ENCODE measurements at places on chromosomes 7 and 10. TPM values are rescaled to one million over a fixed set of nuclear protein-coding genes. Genes with fewer than 3 reads are reported as not detected.

Gene RBM20
- total RNA-seq: 2.1 TPM

DNA sequence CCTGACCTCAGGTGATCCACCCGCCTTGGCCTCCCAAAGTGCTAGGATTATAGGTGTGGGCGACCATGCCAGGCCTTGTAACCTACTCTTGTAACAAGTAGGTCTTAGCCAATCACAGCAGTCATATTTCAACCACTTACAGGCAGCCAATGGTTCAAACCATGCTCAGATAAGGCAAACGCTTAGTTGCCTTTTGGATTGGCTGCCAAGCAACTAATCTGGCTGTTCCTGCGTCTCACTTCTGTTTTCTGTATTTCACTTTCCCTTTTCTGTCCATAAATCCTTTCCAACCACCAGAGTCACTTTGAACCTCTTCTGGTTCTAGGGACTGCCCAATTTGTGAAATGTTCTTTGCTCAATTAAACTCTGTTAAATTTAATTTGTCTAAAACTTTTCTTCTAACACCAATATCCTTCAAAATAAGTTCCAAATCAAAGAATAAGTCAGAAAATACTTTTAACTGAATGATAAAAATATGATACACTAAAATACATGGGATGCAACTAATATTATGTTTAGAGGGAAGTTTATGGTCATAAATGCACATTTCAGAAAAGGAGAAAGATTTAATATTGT is 19.1 kb upstream of the PRF1 start:
- H3K27ac ChIP-seq: no peak overlapping the region
- no peaks in the 10 kb centered on the region for H3K27me3 ChIP-seq
- no peaks in the 10 kb centered on the region for H3K4me1 ChIP-seq
- no peak for DNase-seq

Gene ELFN1
- 3.8 TPM for total RNA-seq

Gene RARRES2
- 104 TPM for total RNA-seq

GRCh38 chr7:18290865-18291264 is 204.7 kb upstream of the HDAC9 start:
- H3K27ac ChIP-seq: no peak overlapping the region
- H3K36me3 ChIP-seq: no peaks in the 10 kb centered on the region

Gene MYO3A
- total RNA-seq: 3.1 TPM

- DNase-seq: peak; percentile 80
- H3K4me3 ChIP-seq: no peak overlapping the region
- no peaks in the 10 kb centered on the region for H3K4me1 ChIP-seq
- no peaks in the 10 kb centered on the region for H3K36me3 ChIP-seq
- H3K27ac ChIP-seq: no peak overlapping the region
Measured at GRCh38 chr7:23022258-23022769, 8.4 kb upstream of the HYCC1 start.

- no peaks in the 10 kb centered on the region for H3K4me1 ChIP-seq
- H3K4me3 ChIP-seq: no peak overlapping the region
- DNase-seq: peak; percentile 84
- H3K27ac ChIP-seq: no peak overlapping the region
- peaks cover 11% of the 10 kb centered on the region for H3K27me3 ChIP-seq
- no peaks in the 10 kb centered on the region for H3K36me3 ChIP-seq
Measured at GRCh38 chr7:128352153-128352537, 8.4 kb upstream of the RBM28 start.

GRCh38 chr10:131162866-131163843 is 148.4 kb downstream of the TCERG1L start:
- no peaks in the 10 kb centered on the region for H3K36me3 ChIP-seq
- H3K4me3 ChIP-seq: no peak overlapping the region
- DNase-seq: no peak

GRCh38 chr7:43572516-43573049 is 10.3 kb upstream of the STK17A start:
- no peaks in the 10 kb centered on the region for H3K27me3 ChIP-seq
- H3K4me1 ChIP-seq: no peaks in the 10 kb centered on the region
- DNase-seq: no peak
- H3K4me3 ChIP-seq: no peak overlapping the region

GRCh38 chr7:13159467-13160184 is 472.2 kb downstream of the ARL4A start:
- no peaks in the 10 kb centered on the region for H3K36me3 ChIP-seq
- no peaks in the 10 kb centered on the region for H3K4me1 ChIP-seq
- no peak overlapping the region for H3K4me3 ChIP-seq
- no peak overlapping the region for H3K27ac ChIP-seq
- no peak for DNase-seq

- no peaks in the 10 kb centered on the region for H3K4me1 ChIP-seq
- no peak for DNase-seq
- H3K27ac ChIP-seq: no peak overlapping the region
- no peak overlapping the region for H3K4me3 ChIP-seq
Measured at GRCh38 chr10:86105181-86105580, 261.4 kb downstream of the GRID1 start.

Gene CCDC7
- total RNA-seq: 28.0 TPM

- H3K4me3 ChIP-seq: no peak overlapping the region
- DNase-seq: no peak
- H3K4me1 ChIP-seq: no peaks in the 10 kb centered on the region
- H3K36me3 ChIP-seq: no peaks in the 10 kb centered on the region
- H3K27ac ChIP-seq: no peak overlapping the region
Measured at GRCh38 chr10:82340166-82340565, 465.2 kb downstream of the NRG3 start.

DNA sequence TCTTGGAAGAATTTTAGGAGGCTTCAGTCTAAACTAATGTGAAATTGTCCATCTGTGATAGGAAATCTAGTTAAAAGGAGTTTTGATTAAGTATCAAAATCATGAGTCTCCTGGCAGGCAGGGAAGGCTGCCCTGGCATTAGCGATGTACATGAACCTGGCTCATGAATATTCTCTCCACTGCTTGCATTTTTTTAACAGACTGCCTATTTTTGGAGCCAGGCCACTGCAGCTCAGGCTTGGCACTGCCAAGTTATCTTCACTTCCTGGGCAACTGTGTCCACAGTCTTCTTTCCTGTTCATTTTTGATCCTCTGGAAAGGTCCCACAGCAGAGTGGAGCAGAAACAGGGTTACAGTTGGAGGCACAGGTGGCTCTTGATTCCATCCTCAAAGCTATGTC is 7.0 kb downstream of the GPR26 start:
- peaks cover 2% of the 10 kb centered on the region for H3K27me3 ChIP-seq
- DNase-seq: no peak
- no peak overlapping the region for H3K4me3 ChIP-seq
- no peaks in the 10 kb centered on the region for H3K36me3 ChIP-seq

- no peaks in the 10 kb centered on the region for H3K27me3 ChIP-seq
- no peaks in the 10 kb centered on the region for H3K4me1 ChIP-seq
- H3K4me3 ChIP-seq: no peak overlapping the region
- no peaks in the 10 kb centered on the region for H3K36me3 ChIP-seq
- H3K27ac ChIP-seq: no peak overlapping the region
Measured at GRCh38 chr7:45421806-45422205, 152.4 kb upstream of the ADCY1 start.

DNA sequence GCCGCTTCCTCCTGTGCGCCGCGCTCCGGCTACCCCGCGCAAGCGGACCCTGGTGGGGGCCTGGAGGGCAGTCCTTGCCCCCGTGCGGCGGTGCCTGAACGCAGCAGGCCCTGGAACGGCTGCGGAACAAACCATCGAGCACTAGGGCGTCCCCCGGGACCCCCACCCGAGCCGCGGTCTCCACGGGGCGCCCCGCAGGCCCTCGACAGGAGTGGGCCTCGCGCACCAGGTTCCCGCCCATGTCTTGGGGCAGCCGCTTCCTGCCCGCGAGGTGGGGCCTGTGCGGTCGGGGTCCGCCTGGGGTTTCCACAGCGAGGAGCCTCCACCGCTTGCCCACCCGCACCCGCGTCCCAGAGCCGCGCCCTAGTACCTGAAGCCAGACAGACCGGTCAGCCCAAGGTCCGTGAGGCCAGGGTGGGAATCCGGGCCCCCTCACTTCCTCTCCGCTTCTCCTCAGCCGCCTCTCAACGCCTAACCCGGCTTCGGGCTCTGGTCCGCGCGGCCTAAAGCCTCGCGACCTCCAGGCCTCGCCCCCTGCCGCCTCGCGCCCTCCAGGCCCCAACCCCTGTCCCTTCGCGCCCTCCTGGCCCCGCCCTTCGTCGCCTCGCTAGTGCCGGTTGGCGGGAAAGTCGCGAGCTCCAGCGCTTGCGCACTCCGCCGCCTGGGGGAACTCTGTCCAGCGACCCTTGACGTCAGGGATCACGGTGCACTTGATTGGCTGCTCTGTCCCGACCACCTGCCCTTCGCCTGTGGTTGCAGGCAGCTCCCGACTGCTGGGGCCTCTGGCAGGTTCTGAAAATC is 7.0 kb upstream of the GBX1 start:
- no peaks in the 10 kb centered on the region for H3K36me3 ChIP-seq
- H3K4me3 ChIP-seq: no peak overlapping the region
- peaks cover 10% of the 10 kb centered on the region for H3K27me3 ChIP-seq
- DNase-seq: peak; percentile 82
- no peaks in the 10 kb centered on the region for H3K4me1 ChIP-seq

Gene CRYGN
- total RNA-seq: 0.22 TPM

Gene FBXL13
- total RNA-seq: 4.8 TPM

- H3K27ac ChIP-seq: no peak overlapping the region
- no peaks in the 10 kb centered on the region for H3K36me3 ChIP-seq
- DNase-seq: no peak
Measured at GRCh38 chr7:40646717-40647116, 511.9 kb downstream of the SUGCT start.

DNA sequence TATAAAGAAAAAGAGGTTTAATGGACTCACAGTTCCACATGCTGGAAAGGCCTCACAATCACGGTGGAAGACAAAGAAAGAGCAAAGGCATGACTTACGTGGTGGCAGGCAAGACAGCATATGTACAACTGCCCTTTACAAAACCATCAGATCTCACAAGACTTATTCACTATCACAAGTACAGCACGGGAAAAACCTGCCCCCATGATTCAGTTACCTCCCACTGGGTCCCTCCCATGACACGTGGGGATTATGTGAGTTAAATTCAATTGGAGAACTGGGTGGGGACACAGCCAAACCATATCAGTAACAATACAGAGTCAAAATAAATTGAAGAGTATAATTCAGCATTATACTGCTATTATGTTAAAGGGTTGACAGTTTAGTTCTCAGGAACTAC is 37.8 kb downstream of the RNLS start:
- no peak for DNase-seq
- no peak overlapping the region for H3K27ac ChIP-seq
- H3K4me3 ChIP-seq: no peak overlapping the region
- H3K36me3 ChIP-seq: no peaks in the 10 kb centered on the region
- no peaks in the 10 kb centered on the region for H3K4me1 ChIP-seq

DNA sequence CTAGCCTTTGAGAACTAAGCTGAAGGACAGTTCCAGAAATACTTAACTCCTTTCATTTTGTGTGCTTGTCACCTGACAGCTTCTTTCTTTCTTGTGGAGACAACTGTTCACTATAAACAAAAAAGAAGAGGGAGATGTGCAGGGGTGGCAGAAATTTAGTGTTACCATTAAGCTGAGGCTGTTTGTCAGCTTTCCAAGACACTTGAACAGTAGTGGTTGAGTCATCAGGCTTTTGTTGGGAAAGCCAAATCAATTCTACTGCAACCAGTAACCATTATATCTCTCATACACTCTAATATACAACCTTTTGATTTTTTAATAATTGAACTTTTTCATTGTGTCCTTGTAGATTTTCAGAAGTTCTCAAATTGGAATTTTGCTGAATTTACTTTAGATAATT is 75.3 kb downstream of the POLL start:
- no peak overlapping the region for H3K27ac ChIP-seq
- no peaks in the 10 kb centered on the region for H3K27me3 ChIP-seq
- no peaks in the 10 kb centered on the region for H3K4me1 ChIP-seq
- DNase-seq: no peak
- H3K4me3 ChIP-seq: no peak overlapping the region
- no peaks in the 10 kb centered on the region for H3K36me3 ChIP-seq

DNA sequence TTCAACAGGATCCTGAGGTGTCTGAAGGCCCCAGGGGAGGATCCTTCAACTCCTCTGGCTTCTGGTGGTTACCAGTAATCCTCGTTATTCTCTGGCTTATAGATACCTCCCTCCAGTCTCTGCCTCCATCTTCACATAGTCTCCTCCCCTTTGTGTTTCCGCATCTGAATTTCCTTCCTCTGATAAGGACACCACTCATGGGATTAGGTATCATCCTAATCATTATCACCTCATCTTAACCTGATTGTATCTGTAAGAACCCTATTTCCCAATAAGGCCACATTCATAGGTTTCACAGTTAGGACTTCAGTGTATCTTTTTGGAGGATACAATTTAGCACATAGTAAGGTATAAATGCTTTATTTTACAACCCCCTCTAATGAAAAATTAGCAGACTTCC is 1189.2 kb downstream of the CNTNAP2 start:
- no peak for DNase-seq
- H3K27me3 ChIP-seq: no peaks in the 10 kb centered on the region
- no peaks in the 10 kb centered on the region for H3K36me3 ChIP-seq

DNA sequence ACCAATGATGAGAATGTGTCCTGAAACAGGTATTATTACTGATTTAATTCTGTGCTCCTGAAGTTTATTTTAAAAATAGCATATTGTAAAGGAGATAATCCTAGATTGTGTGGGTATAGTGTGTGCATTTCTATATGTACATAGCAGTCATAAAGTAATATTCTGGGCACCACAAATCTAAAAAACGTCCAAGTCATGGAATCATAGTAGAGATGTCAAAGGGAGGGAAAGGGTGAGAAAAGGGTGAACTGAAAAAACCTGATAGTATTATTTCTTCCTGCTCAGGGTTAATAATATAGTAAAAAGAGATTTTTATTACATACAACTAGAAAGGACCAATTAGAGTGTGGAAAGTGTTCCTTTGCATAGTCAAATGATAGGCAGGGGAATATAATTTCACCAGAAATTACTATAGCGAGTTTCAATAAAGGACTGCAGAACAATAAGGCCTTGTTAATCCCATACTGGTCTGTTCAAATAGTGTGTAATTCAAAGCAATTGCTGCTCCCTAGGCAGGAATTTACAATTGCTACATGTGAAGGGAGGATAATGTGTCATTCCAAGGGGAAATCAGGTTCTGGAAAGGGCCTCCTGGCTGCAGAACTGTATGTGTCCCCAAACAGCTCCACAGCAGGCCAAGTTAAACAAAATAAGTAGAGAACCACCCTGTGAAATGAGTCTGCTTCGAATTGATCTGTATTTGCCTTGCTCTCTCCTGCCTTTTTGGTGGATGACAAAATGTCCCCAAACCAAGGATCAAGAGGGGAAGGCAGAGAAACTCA is 42.5 kb upstream of the KMT2E start:
- peaks cover 14% of the 10 kb centered on the region for H3K4me1 ChIP-seq
- H3K4me3 ChIP-seq: no peak overlapping the region
- no peak for DNase-seq
- no peaks in the 10 kb centered on the region for H3K36me3 ChIP-seq

GRCh38 chr7:115965796-115966475 is 64.6 kb downstream of the TFEC start:
- peak overlapping the region; percentile 15 for H3K27ac ChIP-seq
- no peak for DNase-seq
- H3K4me3 ChIP-seq: peak overlapping the region; percentile 56
- H3K36me3 ChIP-seq: no peaks in the 10 kb centered on the region
- no peaks in the 10 kb centered on the region for H3K27me3 ChIP-seq

All from kidney (tissue), 22 donors.